Brain (organoid and tissue), 16 donors: ENCODE measurements at places on chromosomes 2 and 18.

DNA sequence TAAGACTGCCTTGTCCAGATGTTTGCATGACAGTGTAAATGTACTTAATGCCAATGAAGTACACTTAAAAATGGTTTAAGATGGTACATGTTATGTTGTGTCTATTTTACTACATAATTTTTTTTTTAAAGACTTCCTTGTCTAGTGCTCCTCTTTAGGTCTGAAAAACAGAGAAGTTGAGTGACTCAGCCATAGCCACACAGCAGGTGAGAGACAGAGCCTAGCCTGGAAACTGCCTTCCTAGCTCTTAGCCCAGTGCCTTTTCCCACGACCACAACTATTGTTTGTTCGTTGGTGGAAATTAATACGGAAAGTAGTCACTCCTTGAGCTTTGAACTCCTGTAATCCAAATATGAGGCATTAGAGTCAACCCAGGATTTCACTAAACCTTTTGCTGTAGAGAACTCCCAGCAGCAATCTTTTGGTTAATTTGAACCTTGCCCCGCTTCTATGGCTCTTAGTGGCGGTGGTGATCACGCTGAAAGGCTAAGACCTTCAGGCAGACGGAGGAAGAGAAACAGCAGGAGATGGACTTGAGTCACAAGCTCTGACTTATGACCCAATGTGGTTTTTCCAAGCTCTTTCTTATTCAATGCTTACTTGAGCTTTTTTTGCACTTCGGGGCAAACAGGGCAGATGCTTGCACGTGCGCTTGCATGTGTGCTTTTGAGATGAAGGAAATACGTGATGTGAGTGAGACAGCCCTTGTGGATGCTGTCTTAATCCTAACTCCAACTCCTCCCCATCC lies 21.2 kb downstream of the TRIB2 start:
- DNase-seq = no peak

GRCh38 chr2:191421950-191422349 lies 176.7 kb downstream of the MYO1B start:
- DNase-seq = no peak

- peak; percentile 35 for DNase-seq
Measured at GRCh38 chr2:9002637-9003365, 683 bp downstream of the MBOAT2 start.

DNA sequence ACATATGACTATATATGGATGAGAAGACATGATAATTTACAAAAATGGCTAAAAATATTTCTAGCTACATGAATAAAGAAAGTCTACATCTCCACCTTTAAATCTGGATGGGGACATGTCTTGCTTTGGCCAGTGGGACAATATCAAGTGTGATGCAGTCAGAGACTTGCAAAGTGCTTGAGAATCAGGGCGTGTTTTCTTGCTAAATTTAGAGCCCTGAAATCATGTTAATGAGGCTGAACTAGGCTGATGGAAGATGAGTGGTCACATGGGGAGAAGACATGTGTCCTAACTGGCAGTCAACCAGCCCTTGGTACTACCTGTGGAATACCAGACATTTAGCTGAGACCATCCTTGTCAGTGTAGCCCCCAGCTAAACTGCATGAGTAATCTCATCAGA lies 278.5 kb upstream of the RGPD4 start:
- DNase-seq = peak; percentile 41

GRCh38 chr2:196113061-196113974 lies 44.7 kb upstream of the DNAH7 start:
- peak; percentile 7 for DNase-seq

GRCh38 chr18:4394700-4395099 lies 60.4 kb downstream of the DLGAP1 start:
- DNase-seq = no peak

- DNase-seq = no peak
Measured at GRCh38 chr18:23194997-23195957, 60.0 kb downstream of the CABLES1 start.

DNA sequence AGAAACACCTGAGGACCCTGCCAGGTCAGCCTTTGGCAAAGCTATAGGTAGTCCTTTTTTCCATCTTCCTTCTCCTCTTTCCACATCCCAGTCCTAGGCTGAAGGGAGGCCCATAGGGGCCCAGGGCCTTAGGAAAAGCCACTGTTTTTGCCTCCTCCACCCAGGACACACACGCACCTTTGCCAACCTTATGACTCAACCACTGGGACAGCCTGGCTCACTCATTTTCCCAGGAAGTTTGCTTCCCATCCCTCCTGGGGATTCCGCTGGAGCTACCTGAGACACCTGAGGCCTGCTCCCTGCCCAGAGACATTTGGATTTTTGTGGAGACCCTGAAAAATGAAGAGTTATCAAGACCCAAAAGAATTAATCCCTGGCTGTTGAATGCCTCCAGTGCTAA lies 273.4 kb upstream of the SIX2 start:
- DNase-seq = no peak

- peak; percentile 53 for DNase-seq
Measured at GRCh38 chr18:59996370-59996966, 96.7 kb downstream of the PMAIP1 start.

DNA sequence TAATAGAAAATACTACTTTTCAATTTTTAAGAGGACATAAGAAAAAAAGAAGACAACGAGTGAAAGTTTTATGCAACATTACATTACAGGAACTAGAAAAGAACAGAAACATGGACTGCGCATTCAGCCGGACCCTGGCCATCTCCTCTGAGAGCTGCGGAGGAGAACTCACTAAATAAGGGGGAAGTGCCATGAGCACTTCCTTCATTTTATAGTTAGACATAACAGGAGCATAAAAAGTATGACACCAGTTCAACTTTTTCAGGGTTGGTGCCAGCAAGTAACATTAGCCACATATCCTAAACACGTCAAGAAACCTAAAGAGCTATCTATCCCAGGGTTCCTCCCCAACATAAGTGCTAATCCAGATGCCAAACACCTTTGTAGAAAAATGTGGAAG lies 78.0 kb upstream of the SERTAD2 start:
- DNase-seq = no peak

GRCh38 chr2:183025993-183026392 lies 12.3 kb downstream of the NCKAP1 start:
- DNase-seq = no peak

DNA sequence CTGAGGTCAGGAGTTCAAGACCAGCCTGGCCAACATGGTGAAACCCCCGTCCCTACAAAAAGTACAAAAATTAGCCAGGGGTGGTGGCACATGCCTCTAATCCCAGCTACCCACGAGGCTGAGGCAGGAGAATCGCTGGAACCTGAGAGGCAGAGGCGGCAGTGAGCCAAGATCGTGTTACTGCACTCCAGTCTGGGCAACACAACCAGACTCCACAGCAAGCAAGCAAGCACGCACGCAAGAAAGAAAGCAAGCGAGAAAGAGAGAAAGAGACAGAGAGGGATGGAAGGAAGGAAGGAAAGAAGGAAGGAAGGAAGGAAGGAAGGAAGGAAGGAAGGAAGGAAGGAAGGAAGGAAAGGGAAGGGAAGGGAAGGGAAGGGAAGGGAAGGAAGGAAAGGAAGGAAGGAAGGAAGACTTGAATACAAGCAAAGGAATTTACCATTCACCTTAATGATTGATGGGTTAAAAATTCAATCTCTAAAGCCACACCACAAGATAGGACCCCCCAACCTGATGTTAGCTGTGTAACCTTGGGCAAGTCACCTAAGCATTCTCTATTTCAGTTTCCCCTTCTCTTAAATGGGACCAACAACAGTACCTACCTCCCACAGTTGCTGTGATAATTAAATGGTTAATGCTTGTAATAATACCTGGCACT lies 181.7 kb downstream of the ATAD2B start:
- no peak for DNase-seq

DNA sequence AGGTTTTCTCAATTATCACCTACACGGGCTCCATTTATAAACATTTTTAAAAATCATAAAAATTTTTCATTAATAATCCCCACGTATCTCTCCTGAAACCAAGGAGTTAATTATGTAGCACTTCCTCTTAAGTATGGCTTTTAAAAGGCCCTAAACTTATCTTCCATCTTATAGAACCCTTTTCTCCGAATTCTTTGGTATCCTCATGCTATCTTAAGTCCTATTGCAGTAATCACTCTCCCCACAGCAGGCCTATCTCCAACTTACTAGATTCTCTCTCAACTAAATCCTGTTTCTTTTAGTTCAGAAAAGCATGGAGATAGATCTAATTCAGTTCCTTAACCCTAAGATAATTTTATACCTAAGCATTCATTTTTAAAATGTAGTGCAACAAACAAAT lies 26.2 kb downstream of the RPRD1A start:
- DNase-seq = no peak

- no peak for DNase-seq
Measured at GRCh38 chr18:5997361-5997760, 102.0 kb upstream of the TMEM200C start.

DNA sequence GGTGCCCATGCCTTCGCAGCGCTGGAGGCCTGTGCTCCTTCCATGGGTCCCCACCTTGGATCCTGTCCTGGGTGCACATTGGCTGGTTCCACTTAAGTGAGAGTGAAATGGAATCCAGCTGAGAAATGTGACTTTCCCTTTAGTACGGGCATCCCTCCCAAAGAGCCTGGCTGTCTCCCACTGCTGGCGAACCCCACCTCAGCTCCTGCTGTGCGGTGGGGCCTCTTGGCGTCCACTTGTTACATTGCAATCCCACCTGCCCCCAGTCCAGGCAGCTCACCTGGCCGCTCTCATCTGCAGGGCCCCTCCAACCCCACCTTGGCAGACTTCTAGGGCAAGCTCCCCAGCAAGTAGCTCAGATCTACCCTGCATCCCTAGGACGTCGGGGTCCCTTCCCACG lies 35.5 kb upstream of the GNAL start:
- no peak for DNase-seq

- DNase-seq = no peak
Measured at GRCh38 chr2:240595381-240596079, 9.0 kb downstream of the CAPN10 start.

DNA sequence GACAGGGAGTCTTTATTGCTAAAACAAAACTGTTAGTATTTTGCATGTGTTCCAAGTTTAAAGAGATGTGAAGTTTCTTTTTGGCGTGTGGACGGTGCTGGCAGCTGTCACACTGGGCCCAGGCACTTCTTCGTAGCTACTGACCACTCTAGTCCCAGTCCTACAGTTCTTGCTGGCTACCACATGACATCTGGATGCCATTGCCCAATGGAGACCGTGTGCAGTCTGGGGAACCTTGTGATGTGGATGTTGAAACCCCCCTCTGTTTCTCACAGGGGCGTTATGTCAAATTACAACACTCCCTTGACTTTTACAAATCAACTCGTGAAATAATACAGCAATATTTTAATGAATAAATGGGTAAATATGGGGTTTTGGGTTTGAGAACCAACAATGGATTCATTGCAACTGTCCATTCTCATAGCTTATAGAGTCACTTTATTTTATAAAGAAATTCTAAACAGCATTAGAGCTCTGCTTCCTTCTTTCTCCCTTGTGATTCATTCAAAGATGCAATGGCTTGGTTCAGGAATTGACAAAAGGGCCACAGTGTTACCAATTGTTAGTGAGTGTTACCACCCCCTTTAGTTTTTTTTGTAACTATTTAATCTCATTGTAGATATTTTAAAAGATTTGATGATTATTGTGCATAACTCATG lies 1.2 kb downstream of the GPD2 start:
- no peak for DNase-seq

- DNase-seq = peak; percentile 49
Measured at GRCh38 chr2:69464575-69464974, 27.3 kb upstream of the NFU1 start.

DNA sequence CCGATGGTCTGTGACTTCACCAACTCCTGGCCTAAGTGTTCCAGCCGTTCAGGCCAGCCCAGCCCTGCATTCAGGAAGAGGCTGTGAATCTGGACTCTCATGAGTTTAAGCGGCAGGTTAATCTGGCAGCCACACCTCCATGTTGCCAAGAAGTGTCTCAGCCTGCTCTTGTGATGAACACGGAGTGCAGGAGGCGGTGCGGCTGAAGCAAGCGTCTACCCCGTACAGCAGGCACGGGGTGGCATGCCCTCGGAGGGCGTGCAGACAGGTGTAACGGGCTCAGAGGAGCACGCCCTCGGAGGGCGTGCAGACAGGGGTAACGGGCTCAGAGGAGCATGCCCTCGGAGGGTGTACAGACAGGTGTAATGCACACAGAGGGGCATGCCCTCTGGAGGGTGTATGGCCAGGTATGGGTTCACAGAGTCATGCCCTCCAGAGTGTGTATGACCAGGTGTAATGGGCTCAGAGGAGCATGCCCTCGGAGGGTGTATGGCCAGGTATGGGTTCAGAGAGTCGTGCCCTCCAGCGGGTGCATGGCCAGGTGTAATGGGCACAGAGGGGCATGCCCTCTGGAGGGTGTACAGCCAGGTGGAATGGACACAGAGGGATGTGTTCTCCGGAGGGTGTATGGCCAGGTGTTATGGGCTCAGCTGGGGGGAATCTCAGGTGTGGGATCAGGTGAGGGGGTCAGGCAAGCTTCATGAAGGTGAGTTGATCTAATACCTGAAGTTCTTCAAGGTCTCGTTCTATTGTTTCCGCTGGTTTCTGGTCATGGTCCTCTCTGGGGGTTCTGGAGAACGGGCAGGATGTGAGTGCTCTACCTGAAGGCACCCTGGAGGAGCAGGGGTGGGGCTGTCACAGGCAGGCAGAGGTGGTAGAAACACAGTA lies 22.6 kb downstream of the CROCC2 start:
- DNase-seq = no peak

DNA sequence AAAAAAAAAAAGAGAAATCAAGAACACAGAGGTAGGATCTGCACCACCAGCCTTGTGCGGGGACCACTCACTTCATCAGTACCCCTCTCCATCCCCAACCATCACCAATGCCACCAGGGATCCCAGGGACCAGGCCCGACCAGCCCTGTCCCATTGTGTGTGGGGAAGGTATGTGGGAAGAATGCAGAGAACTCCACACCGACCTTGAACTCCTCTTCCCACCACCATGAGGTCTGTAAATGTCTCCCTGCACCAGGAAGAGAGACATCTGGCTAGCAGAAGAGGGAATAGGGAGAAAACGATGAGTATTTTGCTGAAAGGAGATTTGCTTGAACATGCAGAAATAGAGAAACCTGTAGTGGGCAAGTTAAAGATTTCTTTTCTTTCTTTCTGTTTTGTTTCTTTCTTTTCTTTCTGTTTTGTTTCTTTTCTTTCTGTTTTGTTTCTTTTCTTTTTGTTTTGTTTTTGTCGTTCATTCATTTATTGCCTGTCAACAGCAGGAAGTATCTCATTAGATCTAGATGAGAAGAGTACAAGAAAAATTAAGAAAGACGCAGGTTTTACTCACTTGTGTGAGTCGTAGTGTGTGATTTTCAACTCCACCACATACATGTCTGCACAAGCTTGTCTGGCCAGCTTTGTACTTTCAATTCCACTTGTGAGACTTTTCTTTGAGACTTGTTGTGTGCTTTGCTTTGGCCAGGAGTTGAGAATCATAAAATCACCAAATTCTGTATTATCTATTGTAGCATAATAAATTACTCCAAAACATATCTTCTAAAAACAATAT lies 179.8 kb upstream of the HAAO start:
- no peak for DNase-seq

DNA sequence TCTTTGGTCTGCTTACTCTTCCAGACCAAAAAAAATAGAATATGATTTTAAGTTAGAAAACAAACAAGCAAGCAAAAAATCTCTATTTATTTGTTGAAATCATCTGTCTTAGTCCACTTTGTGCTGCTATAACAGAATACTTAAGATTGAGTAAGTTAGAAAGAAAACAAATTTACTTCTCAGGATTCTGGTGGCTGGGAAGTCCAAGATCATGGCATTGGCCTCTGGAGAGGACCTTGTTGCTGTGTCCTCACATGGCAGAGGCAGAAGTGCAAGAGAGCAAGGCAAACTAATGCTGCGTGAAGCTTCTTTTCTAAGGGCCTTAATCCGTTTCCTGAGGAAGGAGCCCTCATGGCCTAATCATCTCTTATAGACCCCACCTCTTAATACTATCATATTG lies 156.2 kb downstream of the SPP2 start:
- DNase-seq = no peak
